ENCODE measurements at places on chromosomes 11 and 22.

DNA sequence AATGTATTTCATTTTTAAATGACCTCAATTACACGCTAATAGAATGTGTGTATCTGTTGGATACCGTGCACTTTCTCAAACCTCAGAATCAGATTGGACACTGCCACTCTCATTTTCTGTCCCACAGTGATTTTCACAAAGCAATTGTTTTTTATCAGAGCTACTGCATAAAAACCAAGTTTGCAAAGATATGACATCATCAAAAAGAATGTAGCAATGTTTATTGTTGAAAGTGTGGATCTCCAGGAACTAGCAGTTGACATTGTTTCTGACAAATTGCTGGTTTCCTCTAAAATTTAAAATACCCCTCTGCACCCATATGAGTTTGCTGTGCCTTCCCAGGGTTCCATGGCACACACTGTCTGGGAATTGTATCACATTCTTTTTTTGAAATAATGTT is 362.7 kb upstream of the DDI1 start:
- no peak for DNase-seq

- DNase-seq, result no peak
These were observed 107.3 kb upstream of the HSD17B12 start for GRCh38 chr11:43573233-43573632.

DNA sequence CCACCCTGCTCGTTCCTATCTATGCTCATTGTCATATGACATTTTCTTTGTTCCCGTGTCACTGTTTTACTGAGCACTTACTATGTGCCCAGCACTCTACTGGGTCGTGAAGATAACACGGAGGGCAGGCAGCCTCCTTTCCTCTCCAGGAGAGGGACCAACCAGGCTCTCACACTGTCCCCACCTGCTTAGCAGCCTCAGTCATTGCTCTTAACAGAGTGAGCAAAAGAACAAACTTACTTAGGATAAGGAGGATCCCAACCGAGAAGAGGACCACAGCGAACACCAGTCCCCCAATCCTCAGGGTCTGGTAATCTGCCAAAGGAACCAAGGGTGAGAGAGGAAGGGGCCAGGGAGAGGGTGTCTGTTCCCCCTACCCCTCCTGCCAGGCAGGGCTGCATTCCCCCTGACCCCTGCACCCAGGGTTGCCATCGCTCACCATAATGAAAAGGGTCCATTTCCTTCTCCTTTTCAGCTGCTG is 17.0 kb upstream of the FXYD2 start:
- DNase-seq, result no peak

GRCh38 chr11:2086239-2087040 is 52.7 kb downstream of the IGF2 start:
- DNase-seq, result no peak

DNA sequence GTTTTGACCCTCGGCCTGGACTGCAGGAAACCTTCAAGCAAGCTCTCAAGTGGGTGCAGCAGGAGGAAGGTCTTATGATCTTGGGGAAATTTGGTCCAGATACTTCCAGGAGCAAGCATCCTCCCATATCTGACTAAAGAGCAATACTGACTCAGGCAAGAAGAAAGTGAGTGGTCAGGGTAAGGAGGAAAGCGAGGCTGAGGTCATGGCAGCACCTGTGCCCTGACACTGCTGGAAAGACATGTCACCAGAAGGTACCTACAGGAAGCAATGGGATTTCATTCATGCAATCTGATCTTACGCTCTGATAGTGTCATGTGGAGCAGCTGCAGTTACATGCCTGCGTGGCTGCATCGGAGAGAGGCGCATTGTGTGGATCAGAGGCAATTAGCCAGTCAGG is 6.5 kb upstream of the TOP3B start:
- DNase-seq, result no peak

- no peak for DNase-seq
These were observed 12.3 kb upstream of the OR56A3 start for GRCh38 chr11:5929571-5930368.

- DNase-seq, result no peak
These were observed 676.0 kb downstream of the NTM start for GRCh38 chr11:132046288-132046865.

GRCh38 chr11:125572916-125573315 is 3.6 kb downstream of the EI24 start:
- DNase-seq, result no peak

DNA sequence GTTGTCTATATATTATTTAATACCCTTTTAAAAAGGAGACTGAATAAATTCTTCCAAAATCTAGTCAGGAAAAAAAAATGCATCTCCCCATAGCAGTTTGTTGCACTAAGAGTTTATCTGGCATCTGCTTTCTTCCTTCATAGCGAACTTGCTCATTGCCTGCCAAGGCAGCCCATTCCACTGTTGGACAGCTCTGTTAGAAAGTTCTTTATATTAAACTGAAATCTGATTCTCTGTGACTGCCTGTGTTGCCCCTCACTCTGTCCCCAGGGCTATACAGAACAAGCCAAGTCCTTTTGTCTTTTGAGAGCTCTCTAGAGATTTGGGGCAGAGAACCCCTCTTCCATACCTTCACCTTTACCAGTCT is 3.3 kb upstream of the CHRDL2 start:
- no peak for DNase-seq

GRCh38 chr11:86483940-86484794 is 109.5 kb downstream of the CCDC81 start:
- DNase-seq, result no peak

- DNase-seq, result peak; percentile 93
These were observed at the start of gene CARS1 for GRCh38 chr11:3057069-3057963. Gene CARS1 (minus strand): TSS chr11:3057423. CDS start chr11:3057367, 56 bp downstream.

GRCh38 chr22:50233223-50233622 is 11.6 kb downstream of the TUBGCP6 start:
- DNase-seq, result no peak

DNA sequence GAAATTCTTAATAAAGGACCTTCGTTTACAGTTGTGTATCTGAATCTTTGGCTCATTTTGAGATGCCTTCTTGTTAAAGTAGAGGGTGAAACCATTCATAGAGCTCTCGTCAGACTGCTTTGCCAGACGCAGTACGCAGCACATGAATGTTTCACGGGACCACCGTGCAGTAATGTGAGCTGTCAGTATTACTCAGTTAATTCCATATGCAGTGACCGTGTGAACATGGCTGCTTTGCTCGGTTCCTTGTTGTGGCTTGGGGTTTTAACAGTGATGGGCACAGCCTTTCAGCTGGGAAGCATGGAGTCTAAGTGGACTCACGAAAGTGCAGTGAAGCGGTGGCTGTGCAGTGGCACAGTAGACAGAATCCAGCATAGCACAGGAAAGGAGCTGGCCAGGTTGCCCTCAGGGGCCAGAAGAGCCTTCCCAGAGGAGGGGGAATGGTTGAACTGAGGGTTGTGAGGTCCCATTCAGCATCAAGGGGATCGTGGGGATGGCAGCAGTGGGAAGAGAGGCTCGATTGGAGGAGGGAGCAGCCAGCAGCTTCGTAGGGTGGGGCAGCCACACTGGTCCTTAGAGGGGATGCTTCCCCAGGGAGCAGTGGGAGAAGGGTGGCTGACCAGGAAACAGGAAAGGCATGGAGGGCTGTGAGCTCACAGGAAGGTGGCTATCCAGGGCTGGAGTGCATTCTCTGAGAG is 31.4 kb downstream of the PPFIA1 start:
- DNase-seq, result no peak

DNA sequence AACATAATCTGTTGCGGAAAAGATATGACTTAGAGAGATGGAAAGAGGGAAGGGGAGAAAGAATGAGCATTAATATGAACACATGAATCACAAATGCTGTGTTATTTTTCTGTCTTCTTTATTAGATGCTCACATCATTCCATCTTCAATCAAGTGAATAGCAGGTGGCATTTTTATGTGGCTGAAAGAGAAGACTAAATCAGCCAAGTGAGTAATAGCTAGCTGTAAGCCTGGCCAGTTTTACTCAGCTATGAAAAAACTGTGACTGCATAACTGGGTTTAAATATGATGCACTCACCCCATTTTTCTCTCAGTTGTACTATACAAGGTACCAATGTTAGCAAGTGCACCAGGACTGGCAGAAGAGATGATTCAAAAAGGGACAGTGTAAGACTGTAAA is 571.1 kb downstream of the JRKL start:
- DNase-seq, result no peak

DNA sequence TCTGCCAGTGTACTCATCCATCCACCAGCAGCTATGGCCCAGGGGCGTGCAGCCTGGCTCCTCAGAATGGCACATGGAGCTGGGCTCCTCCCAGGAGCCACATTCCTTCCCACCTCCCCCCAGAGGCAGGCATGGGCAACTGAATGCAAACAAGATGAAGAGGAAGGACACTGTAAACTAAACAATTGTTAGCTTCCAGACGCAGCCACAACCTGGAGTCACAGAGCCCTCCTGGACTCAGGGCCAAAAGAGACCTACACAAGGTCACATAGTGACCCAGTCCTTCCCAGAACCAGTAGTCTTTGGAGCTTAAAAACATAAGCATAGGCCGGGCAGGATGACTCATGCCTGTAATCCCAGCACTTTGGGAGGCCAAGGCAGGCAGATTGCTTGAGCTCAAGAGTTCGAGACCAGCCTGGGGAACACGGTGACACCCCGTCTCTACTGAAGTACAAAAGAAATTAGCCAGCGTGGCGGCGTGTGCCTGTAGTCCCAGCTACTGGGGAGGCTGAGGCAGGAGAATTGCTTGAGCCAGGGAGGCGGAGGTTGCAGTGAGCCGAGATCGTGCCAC is 30.7 kb upstream of the CLDN5 start:
- DNase-seq, result no peak

- no peak for DNase-seq
These were observed 909 bp upstream of the BRD1 start for GRCh38 chr22:49828599-49828965.

- DNase-seq, result no peak
These were observed 8.6 kb upstream of the MIAT start for GRCh38 chr22:26648528-26649388.

- no peak for DNase-seq
These were observed 1.6 kb downstream of the CD59 start for GRCh38 chr11:33734441-33735270.

GRCh38 chr11:73413256-73413655 is 37.1 kb downstream of the RELT start:
- no peak for DNase-seq

DNA sequence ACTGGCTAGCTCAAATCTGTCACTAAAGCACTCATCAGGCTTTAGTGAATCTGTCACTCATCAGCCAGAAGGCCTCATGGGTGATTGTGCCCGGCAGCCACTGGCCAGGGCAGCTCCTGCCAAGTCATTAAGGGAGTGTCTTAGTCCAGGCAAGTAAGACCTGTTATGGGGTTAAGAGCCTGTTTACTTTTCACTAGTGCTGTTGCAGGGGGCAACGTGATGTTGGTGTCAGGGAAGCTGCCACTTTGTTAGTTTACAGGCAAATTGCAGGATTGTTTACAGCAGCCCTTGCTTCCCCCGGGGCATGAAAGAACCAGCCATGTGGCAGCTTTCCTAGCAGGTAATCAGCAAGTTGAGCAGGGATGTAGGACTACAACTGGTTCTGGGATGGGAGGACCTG is 155.6 kb upstream of the NCAM1 start:
- DNase-seq, result no peak

GRCh38 chr11:111153194-111153593 is 92.3 kb upstream of the POU2AF2 start:
- DNase-seq, result no peak

DNA sequence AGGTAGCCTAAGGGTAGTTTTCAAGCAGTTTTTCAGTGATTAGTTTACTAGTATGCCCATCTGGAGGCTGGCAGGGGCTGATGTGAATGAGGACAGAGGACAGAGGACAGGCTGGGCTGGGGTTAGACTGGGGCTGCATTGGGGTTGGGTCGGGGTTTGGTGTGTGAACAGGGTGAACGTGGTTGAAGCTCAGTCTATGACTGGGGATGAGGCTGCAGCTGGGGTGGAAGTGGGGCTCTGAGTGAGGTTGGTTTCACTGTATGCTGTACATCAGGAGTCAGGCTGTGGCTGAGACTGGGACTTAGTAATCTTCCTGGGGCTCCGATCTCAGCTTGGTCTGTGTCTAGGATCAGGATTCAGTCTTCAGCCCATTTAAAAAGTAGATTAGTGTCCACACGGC is 451 bp downstream of the OR51E1 start:
- no peak for DNase-seq

- DNase-seq, result no peak
These were observed 81.5 kb upstream of the BID start for GRCh38 chr22:17855572-17856290.

- peak; percentile 75 for DNase-seq
These were observed 3.6 kb downstream of the AHNAK start for GRCh38 chr11:62542750-62543567.

DNA sequence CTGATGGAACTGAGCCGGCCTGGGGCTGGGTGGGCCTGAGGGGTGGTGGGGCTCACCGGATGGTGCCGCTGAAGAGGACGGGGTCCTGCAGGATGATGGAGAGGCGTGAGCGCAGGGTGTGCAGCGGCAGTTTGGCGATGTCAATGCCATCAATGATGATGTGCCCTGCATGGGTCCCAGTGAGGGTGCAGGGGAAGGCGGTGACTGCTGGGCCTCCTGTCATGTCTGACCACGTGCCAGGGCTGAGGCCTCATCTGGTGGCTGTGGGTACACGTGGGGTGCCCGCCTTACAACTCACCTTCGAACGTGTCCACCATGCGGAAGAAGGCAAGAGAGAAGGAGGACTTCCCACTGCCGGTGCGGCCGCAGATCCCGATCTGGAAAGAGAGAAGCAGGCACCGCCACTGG is 7.1 kb upstream of the KCNJ11 start:
- DNase-seq, result no peak

GRCh38 chr11:125005491-125005890 is 51.5 kb downstream of the CCDC15 start:
- no peak for DNase-seq

DNA sequence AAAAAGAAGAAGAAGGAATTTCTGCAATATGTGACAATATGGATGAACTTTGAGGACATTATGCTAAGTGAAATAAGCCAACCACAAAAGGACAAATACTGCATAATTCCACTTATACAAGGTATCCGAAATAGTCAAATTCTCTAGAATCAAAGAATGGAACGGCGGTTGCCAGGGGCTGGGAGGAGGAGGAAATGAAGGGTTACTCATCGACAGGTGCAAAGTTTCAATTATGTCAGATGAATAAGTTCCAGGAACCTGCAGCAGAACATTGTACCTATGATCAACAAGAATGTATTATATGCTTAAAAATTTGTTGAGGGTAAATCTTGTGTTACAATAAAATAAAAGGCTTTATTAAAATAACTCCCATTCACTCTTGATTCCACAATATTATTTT is 49.0 kb downstream of the SC5D start:
- DNase-seq, result peak; percentile 17

DNA sequence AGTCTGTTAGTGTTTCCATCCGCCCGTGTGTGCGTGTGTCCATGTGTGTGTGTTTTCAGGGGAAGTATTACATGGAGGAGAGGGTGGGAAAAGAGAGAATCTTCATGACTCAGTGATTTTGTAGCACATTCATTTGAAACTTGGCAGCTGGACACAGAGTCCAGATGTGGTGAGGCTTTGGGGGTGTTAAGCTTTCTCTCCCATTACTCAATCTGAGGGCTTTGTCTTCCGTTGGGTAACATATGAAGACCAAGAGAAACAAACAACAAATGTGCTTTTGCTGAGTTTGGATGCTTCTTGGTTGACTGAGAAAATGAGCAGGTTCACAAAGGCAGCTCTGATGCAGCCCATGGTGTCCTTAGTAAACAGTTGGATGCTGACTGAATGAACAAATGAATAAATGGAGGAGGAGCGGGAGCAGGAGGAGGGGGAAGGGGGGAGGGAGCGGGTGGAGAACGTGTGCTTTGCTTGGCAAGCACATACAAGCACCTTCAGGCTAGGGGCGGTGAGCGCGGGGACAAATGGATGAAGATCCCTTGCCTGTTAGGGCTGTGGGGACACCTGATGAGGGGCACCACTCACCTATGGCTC is 104.3 kb downstream of the ST3GAL4 start:
- no peak for DNase-seq

All from activated T-cell treated with anti-CD3 and anti-CD28 coated beads for 48 hours (primary cell).